ENCODE measurements at places on chromosomes 4 and X.

DNA sequence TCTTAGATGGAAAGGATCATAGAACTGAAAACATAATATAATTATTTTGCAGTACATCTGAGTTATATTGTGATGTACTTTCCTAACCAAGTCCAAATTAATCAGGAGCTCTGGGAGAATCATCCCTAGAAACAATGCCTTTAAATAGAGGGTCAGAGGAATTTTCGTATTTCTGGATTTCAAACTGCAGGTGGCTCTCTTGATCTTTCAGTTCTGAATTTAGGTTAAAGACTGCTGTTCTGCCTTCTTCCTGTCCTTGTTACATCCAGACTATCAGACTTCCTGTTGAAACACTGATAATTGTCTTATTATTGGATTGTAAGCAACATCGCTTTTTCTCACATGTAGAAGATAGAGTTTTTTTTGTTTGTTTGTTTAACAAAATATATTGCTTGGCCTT, 142.7 kb downstream of the RPA4 start:
- no peak for DNase-seq

- DNase-seq = no peak
Measured at GRCh38 chrX:36534900-36535299, 473.3 kb upstream of the FAM47C start.

GRCh38 chr4:40933272-40934053, 183.7 kb downstream of the NSUN7 start:
- peak; percentile 58 for DNase-seq

- no peak for DNase-seq
Measured at GRCh38 chr4:92970996-92971395, 667.2 kb downstream of the GRID2 start.

GRCh38 chr4:78863254-78863869, 75.9 kb downstream of the PAQR3 start:
- no peak for DNase-seq

GRCh38 chr4:109321232-109321631, 18.8 kb upstream of the COL25A1 start:
- DNase-seq = no peak

GRCh38 chrX:19569930-19570329, 54.6 kb upstream of the MAP3K15 start:
- DNase-seq = no peak

GRCh38 chrX:131650637-131651410, 107.0 kb downstream of the OR13H1 start:
- no peak for DNase-seq

GRCh38 chrX:1093586-1094421, 118.6 kb downstream of the CRLF2 start:
- no peak for DNase-seq

DNA sequence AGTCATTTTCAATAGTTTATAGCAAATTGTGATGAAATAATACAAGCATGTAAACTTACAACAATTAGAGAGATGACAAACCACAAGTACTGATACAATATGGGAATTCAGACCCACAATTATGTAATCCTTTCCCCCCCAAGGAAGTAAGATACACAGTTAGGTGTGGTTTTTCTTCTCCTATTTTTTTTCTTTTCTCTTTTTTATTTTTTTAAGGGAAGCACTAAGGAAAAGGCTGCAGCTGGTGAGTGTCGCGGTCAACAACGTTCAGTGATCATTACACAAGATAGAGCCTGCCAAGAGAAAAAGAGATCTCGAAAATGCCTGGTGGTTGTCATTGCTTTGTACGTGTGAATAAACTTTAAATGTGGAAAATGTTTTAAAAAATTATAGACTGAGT, 9.8 kb downstream of the NDNF start:
- DNase-seq = no peak

GRCh38 chr4:107619731-107620130, 100.3 kb downstream of the PAPSS1 start:
- no peak for DNase-seq

DNA sequence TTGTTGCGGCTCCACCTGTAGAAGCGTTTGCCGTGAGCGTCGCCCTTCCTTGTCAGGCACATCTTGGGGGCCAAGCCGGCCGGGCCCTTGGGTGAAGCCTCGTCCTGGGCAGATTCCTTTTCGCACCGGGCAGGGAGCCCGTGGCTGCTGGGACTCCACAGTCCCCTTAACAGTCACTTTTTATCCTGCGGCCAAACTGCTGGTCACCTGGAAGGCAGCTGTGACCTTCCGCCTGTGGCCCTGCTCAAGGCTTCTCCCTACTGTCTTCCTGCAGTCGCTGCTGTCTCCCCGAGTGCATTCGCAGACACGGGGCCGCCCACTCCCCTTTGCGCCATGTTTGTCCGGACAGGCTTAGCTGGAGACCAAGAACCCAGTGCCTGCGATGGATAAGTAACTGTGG, 55.0 kb downstream of the PCGF3 start:
- DNase-seq = peak; percentile 17

DNA sequence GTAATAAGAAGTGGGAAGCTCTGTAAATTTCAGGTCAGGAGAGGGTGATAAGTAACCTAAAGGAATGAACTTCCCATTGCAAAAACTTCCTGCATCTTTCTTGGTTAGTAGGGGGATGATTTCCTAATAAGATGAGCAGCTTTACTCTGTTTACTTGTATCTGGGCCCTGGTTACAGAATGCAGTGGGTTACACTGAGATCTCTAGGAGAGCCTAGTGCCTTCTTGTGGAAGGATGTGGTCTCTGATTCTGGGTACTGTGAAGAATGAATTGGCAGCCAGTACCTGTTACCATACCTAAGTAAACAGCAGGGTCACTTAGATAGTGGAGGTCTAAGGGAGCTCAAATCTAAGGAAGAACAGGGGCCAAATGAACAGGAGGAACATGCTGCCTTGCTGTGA, 320.6 kb downstream of the ARHGAP10 start:
- no peak for DNase-seq

Data from left ventricle myocardium superior (tissue), 1 donor.